ENCODE measurements at places on chromosomes 11 and 22. TPM values are rescaled to one million over a fixed set of nuclear protein-coding genes. Genes with fewer than 3 reads are reported as not detected.

DNA sequence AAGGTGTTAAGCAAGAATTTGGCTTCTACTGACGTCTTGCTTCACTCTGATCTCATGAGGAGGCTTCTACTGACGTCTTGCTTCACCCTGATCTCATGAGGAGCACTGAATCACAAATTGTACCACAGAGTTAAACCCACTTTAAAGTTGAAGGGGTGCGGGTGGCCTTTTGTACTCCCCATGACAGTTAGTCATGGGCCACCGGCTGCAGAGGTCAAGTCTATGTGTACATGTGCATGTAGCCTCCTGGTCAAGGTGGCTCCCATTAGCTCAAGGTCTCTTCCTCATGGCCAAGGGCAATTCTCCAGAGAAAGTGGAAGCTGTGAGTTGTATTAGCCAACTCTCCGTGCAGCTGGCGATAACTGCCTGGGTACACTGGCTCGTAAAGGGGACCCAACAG is 23.1 kb upstream of the FZD4 start:
- H3K36me3 ChIP-seq = no peaks in the 10 kb centered on the region
- H3K4me3 ChIP-seq = no peak overlapping the region
- H3K27me3 ChIP-seq = no peaks in the 10 kb centered on the region
- no peaks in the 10 kb centered on the region for H3K4me1 ChIP-seq
- DNase-seq = no peak
- no peak overlapping the region for H3K27ac ChIP-seq

DNA sequence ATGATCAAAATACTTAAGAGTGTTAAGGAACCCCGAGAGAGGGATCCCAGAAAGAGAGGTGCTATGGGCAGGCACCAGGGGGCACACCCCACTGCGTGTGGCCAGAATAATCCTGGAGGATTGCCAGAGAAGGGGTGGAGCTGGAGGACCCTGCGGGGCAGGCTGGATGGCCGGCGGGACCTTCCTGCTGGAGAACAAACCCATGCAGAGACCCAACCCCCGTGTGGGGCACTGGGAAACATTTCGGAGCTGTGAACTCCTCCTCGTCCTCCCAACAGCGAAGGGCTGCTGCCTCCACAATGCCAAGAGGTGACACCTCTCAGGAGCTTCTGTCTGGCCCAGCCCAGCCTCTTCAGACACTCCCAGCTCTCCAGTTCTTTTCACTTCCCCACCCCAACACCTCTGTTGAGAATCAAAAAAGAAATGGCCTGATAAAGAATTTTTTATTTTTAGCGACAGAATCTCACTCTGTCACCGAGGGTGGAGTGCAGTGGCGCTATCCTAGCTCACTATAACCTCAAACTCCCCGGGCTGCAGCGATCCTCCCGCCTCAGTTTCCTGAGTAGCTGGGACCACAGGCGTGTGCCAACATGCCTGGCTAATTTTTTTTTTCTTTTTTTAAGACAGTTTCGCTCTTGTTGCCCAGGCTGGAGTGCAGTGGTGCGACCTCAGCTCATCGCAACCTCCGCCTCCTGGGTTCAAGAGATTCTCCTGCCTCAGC is 25.6 kb downstream of the RHOD start:
- H3K4me1 ChIP-seq = peaks cover 7% of the 10 kb centered on the region
- no peak overlapping the region for H3K4me3 ChIP-seq
- H3K36me3 ChIP-seq = no peaks in the 10 kb centered on the region
- no peaks in the 10 kb centered on the region for H3K27me3 ChIP-seq

PPP2R5B gene
- 20.0 TPM for total RNA-seq

DNA sequence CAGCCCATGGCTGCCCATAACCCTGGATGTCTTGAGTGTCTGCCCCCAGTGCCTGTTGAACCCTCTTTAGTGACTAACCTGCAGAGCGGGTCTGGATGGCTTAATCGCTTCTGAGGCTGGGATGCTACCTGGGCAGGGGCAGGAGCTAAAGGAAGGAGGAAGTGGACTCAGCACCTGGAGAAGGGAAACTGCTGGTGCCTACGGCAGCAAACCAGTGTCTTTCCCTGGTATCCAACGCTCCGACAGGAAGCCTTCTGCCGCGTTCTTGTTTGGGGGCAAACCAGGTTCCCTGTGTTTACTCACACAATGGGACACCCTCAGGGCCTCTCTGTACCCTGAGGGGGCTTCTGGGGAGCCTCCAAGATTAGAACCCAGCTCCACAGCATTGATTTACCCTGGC is 38.1 kb upstream of the B3GAT1 start:
- DNase-seq = no peak
- H3K27me3 ChIP-seq = no peaks in the 10 kb centered on the region
- no peak overlapping the region for H3K4me3 ChIP-seq
- no peak overlapping the region for H3K27ac ChIP-seq

STARD10 gene
- 172 TPM for total RNA-seq

GRCh38 chr22:41578114-41578513 is 11.5 kb downstream of the PMM1 start:
- no peaks in the 10 kb centered on the region for H3K36me3 ChIP-seq
- no peaks in the 10 kb centered on the region for H3K27me3 ChIP-seq
- no peak overlapping the region for H3K4me3 ChIP-seq
- no peaks in the 10 kb centered on the region for H3K4me1 ChIP-seq
- no peak overlapping the region for H3K27ac ChIP-seq

DNA sequence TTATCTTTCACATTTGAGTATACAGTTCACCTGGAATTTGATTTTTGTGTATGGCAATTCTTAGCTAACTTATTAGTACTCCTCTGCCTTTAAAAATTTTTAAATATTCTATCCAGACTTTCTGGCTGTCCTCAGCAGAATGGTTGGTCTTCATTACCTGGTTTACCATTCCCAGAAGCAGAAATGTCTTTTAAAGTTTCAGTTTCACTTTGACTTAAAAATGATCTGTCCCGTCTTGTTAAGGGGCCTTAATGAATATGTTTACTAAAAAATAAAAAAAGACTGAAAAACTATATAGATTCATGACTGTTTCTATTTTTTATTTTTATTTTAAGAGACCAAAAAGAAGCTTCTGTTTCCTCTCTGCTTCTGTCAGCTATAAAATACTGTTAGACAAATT is 70.5 kb upstream of the TNRC6B start:
- H3K4me3 ChIP-seq = peak overlapping the region; percentile 4
- peaks cover 12% of the 10 kb centered on the region for H3K4me1 ChIP-seq
- H3K36me3 ChIP-seq = no peaks in the 10 kb centered on the region
- H3K27me3 ChIP-seq = no peaks in the 10 kb centered on the region

CTTN gene
- total RNA-seq = 377 TPM

KRTAP5-1 gene
- not detected for total RNA-seq

GRIA4 gene
- total RNA-seq = 9.9 TPM

CASP12 gene
- not detected for total RNA-seq

DNA sequence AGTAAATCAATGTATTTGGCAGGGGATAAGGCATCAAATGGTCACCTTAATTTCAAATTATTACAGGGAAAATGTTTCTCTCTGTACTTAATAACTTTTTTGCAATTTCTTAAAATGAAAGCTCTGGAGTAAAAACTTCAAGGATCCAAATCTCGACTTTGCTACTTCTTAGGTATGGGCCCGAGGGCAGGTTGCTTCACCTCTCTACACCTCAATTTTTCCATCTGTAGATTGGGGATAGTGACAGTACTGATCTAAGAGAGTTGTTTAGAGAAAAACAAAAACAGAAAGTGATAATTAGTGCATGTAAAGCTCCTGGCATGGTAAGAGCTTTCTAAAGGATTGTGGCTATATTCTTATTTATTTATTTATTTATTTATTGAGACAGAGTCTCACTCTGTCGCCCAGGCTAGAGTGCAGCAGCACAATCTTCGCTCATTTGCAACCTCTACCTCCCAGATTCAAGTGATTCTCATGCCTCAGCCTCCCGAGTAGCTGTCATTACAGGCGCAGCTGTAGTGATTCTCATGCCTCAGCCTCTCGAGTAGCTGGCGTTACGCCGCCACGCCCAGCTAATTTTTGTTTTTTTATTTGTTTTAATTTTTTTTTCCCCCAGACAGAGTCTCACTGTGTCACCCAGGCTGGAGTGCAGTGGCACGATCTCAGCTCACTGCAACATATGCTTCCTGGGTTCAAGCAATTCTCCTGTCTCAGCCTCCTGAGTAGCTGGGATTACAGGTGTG is 2.3 kb upstream of the TFIP11 start:
- H3K27ac ChIP-seq = no peak overlapping the region
- no peak for DNase-seq
- H3K36me3 ChIP-seq = peaks cover 7% of the 10 kb centered on the region
- H3K4me1 ChIP-seq = no peaks in the 10 kb centered on the region
- no peak overlapping the region for H3K4me3 ChIP-seq

DNA sequence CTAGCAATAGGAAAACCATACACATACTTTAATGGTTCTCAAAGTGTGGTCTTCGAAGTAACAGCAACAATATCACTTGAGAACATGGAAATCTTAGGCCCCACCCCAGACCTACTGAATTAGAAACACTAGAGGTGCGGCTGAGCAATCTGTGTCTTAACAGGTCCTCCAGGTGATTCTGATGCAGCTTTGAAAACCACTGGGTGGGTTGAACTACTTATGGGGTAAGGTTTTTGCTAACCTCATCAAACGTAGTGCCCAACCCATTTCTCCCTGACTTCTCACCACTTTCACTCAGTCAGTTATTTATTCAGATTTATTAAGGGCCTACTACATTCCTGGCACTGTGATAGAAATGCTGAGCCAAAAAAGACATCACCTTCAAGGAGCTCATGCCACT is 3.7 kb downstream of the MPZL2 start:
- H3K27me3 ChIP-seq = no peaks in the 10 kb centered on the region
- no peak overlapping the region for H3K4me3 ChIP-seq
- no peak overlapping the region for H3K27ac ChIP-seq
- no peak for DNase-seq
- no peaks in the 10 kb centered on the region for H3K36me3 ChIP-seq

DNA sequence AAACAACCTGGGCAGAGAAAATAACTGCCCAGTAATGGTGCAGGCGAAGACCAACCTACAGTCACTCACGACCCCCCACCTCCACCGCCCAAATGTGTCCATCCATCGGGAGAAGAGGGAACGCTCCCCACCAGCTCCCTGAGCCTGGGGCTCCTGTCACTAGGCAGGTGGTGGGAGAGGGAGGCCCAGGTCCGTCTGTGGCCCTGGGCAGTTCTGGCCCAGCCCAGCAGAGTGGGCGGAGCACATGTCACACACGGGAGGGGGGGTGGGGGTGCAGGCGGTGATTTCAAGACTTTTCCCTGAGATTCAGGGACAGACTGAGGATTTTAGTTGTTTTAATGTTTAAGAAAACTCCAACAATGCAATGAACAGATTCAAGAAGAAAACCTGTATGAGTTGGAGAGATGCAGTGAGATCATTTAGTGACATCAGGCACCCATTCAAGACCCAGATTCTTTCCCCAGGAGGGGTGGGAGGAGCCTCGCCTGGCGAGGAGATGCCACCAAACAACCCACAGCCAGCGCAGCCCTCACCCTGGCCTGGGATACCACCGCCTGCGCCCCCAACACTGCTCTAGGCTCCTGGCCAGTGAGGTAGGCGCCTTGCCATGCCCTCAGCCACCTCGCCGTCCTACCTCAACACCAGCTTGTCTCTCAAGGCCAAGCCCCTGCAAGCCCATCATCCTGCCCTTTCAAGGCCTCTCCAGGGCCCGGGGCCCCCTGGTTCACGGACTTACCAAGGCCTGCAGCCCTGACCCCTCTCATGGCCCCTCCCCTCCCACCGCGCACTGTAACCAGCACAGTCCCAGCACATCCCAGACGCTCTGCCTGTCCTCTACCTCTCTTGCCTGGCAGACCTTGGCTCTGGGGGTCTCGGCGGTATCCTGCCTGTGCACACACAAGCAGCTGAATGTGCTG is 36.8 kb downstream of the TBX1 start:
- no peaks in the 10 kb centered on the region for H3K27me3 ChIP-seq
- H3K4me1 ChIP-seq = no peaks in the 10 kb centered on the region
- no peak for DNase-seq
- no peak overlapping the region for H3K4me3 ChIP-seq
- no peaks in the 10 kb centered on the region for H3K36me3 ChIP-seq
- H3K27ac ChIP-seq = no peak overlapping the region

GRCh38 chr22:25546242-25546641 is 18.2 kb upstream of the GRK3 start:
- no peaks in the 10 kb centered on the region for H3K27me3 ChIP-seq
- DNase-seq = no peak
- H3K4me1 ChIP-seq = no peaks in the 10 kb centered on the region
- no peaks in the 10 kb centered on the region for H3K36me3 ChIP-seq
- no peak overlapping the region for H3K27ac ChIP-seq
- H3K4me3 ChIP-seq = no peak overlapping the region

GRCh38 chr11:22133776-22134175 is 59.1 kb upstream of the ANO5 start:
- H3K36me3 ChIP-seq = no peaks in the 10 kb centered on the region
- no peak for DNase-seq
- no peaks in the 10 kb centered on the region for H3K4me1 ChIP-seq
- H3K27ac ChIP-seq = no peak overlapping the region
- H3K27me3 ChIP-seq = no peaks in the 10 kb centered on the region

- no peaks in the 10 kb centered on the region for H3K27me3 ChIP-seq
- H3K36me3 ChIP-seq = no peaks in the 10 kb centered on the region
- no peak for DNase-seq
- H3K4me3 ChIP-seq = no peak overlapping the region
- peaks cover 21% of the 10 kb centered on the region for H3K4me1 ChIP-seq
Observed at GRCh38 chr22:50537765-50538164, 7.9 kb upstream of the KLHDC7B start.

- H3K36me3 ChIP-seq = no peaks in the 10 kb centered on the region
- H3K27me3 ChIP-seq = no peaks in the 10 kb centered on the region
- no peak overlapping the region for H3K27ac ChIP-seq
Observed at GRCh38 chr11:19237813-19238212, 2.9 kb downstream of the E2F8 start.

GRCh38 chr11:133990501-133990900 is 33.7 kb upstream of the IGSF9B start:
- no peak overlapping the region for H3K27ac ChIP-seq
- H3K27me3 ChIP-seq = no peaks in the 10 kb centered on the region
- H3K36me3 ChIP-seq = no peaks in the 10 kb centered on the region
- no peak for DNase-seq
- no peaks in the 10 kb centered on the region for H3K4me1 ChIP-seq

- peak overlapping the region; percentile 24 for H3K4me3 ChIP-seq
- DNase-seq = peak; percentile 68
- H3K4me1 ChIP-seq = peaks cover 56% of the 10 kb centered on the region
- no peaks in the 10 kb centered on the region for H3K27me3 ChIP-seq
- H3K27ac ChIP-seq = peak overlapping the region; percentile 42
Observed at GRCh38 chr11:75311858-75312288, 39.6 kb downstream of the ARRB1 start.

CD3E gene
- 8.8 TPM for total RNA-seq

ASRGL1 gene
- 57.8 TPM for total RNA-seq

KLHL35 gene
- not detected for total RNA-seq

SLC5A1 gene
- total RNA-seq = 1,055 TPM

C11orf87 gene
- total RNA-seq = not detected

- H3K27ac ChIP-seq = no peak overlapping the region
- H3K27me3 ChIP-seq = no peaks in the 10 kb centered on the region
- no peak for DNase-seq
- no peak overlapping the region for H3K4me3 ChIP-seq
- no peaks in the 10 kb centered on the region for H3K36me3 ChIP-seq
Observed at GRCh38 chr11:38680746-38681145, 2082.7 kb upstream of the RAG2 start.

- H3K27ac ChIP-seq = no peak overlapping the region
- H3K36me3 ChIP-seq = no peaks in the 10 kb centered on the region
- H3K27me3 ChIP-seq = no peaks in the 10 kb centered on the region
- DNase-seq = no peak
- no peak overlapping the region for H3K4me3 ChIP-seq
Observed at GRCh38 chr11:128735935-128736605, 42.2 kb downstream of the FLI1 start.

SLC22A9 gene
- total RNA-seq = not detected
